Fibroblast of mammary gland (primary cell): ENCODE measurements at places on chromosomes 7 and 10.

DNA sequence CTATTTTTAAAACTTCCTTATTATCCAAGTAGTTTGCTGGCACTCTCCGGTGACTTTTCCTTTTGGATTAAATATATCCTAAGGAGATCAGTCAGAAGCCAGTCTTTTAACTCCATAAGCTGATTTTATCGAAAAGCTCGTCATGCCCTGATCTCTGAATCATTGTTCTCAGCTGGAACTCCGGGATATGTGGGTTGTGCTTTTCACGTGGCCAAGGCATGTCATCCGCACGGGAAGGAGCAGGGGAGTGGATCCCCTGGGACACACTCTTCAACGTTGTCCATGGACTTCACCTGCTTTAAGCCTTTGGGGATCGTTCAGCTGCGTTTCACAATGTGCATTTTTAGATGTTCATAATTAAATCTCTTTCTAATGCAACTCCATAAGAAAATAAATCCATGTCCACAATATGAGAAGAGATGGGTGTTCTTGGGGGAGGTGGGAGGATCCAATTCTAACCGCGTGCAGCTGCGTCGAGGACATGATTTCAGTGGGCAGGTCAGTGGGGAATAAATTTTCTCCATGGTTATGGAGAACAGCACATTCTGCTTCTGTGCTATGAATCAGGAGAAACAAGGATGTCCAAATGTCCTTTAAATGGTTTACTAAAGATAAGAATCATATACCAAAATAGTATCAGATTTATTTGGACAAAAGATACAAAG is 229.5 kb upstream of the ADARB2 start:
- DNase-seq = no peak

DNA sequence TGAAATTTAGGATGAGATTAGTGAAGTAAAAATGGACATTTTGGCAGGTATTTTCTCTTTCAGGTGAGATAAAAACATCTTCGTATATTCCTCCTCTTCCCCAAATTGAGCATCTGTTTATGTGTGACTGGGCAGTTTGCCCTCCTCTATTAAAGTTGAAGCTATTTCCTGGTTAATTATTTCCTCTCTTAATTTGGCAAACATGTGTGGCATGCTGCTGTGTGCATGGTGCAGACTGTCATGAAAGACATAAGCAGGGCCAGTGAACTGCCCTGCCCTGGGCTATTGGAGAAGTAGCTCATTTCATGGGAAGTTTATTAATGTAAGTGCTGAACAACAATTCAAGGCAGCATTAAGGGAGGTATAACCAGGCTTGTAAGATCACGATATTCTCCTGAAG is 52.6 kb downstream of the EVX1 start:
- no peak for DNase-seq

GRCh38 chr10:80421050-80421706 is 12.8 kb downstream of the PRXL2A start:
- DNase-seq = no peak

DNA sequence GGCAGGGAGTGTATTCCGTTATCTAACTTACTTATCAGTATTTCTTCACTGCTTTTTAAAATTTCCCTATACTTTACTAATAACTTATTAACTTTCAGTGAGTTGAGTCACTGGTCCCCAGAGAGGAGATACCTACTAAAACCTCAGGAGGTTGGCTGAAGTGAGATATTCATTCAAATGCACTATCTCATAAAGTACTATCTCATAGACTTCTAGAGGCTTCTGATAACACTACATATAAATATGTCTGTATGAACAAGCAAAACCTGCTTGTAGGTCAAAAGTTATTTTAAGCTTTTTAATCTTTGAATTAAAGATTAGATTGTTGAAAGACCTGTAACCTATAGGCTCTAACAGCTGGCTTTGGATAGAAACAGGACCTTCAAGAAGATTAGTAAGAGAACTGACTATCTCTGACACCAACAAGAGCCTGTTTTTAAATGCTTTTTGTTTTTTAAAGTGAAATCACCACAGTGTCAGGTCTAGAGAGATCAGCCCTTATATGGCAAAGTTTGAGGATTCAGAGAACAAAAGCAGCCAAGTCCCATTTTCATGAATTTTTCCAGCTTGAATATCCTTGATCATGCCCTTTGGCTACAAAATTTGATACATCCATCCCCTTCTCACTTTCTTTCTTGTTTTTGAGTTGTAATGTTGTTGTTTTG is 242.2 kb downstream of the ARL4A start:
- DNase-seq = no peak

DNA sequence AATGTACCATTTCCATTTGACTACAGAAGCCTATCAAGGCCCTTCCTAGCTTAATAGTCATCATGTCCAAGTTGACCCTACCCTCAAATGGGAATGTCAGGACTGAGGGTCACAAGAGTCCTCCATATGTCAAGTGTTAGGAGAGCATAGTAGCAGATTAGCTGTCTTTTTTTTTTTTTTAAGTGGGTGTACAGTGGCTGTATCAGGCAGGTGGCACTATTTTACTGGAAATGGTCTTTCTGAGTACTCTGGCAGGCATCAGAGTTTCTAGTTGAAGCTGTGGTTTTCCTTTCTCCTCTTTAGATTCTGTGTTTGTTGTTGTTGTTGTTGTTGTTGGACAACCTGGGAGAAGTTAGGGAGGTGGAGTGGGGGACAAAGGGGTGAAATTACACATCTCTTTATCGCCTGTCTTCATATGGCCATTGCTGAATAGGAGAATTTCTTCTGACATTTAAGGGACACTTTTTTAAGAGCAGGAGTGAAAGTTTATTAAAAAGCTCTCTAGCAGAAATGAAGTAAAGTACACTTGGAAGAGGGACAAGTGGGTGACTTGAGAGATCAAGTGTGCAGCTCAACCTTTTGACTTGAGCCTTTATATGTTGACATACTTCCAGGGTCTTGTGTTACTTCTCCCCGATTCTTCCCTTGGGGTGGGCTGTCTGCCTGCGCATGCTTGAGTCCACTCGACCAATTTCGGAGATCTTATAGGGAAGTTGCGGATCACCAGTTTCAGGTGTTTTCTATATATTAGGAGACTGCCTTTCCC is 104.1 kb upstream of the FOXP2 start:
- DNase-seq = peak; percentile 1

GRCh38 chr10:13741438-13741837 is 154.7 kb downstream of the PRPF18 start:
- no peak for DNase-seq

DNA sequence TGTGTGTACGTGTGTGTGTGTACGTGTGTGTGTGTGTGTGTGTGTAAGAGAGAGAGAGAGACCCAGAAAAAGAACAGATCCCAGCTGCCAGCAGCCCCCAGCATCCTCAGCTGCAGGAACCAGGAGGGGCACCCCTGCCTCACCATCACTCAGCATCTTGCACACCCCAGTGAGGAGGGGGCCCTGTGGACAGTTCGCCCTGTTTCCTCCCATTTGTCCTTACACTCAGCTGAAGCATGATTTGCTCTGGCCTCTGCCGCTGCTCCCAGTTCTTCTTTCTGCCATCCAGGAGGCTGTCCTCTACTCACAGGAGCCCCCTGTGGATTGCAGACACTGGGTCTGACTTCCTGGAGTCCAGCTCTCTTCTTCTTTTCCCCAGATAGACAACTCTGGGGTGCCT is 9.7 kb downstream of the GPR26 start:
- no peak for DNase-seq

DNA sequence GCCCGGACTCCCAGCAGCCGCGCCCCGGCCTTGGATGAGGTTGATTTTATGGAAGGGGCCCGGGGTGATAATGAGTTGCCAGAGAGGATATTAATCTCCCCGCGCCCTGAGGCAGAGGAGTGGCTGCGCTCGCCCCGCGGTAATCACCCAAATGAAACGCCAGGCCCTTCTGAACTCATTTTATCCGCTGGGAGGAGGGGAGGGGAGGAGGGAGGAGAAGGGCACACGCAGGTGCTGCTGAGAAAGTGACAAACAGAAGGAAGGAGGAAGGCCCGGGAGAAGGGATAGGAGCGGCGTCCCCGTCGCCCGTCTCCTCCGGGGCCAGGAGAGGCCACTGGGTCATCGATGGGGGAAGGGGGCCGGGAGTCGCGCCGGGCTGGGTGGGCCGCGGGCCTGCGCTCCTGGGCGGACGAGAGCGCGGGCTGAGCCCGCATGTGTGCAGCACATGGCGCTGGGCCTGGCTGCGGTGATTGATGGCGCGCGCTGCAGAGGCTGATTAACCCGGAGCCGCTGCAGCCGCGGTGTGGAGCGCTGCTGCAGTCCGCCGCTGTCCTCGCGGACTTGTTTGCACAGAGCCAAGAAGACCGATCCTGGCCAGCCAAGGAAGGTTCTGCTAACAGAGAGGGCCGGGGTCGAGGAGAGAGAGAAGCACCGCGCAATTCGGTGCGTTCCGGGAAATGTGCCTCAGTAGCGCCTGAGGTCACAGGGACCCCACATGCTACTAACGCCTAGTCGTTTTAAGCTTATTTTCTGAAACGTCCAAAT is 6.5 kb downstream of the MNX1 start:
- DNase-seq = peak; percentile 35
